ENCODE measurements at places on chromosomes 2 and 18. TPM values are rescaled to one million over a fixed set of nuclear protein-coding genes. Genes with fewer than 3 reads are reported as not detected.

DNA sequence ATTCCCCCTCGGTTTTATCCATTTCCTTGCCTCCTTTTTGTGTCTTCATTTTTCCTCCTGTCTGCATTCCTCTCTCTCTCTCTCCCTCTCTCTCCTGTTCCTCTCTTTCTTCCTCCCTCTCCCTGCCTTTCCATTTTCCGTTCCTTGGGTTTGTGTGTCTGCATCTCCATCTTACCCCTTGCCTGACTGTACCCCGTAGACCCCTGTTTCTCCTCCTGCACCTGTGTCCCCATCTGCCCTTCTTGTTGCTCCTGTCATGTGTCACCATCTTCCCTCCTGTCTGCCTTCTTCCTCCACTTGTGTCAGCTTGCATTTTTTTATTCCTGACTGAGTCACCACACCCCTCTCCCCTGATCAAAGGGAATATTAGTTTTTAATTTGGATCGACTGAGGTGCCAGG, 1.8 kb downstream of the CDK5R2 start:
- no peak for DNase-seq

DNA sequence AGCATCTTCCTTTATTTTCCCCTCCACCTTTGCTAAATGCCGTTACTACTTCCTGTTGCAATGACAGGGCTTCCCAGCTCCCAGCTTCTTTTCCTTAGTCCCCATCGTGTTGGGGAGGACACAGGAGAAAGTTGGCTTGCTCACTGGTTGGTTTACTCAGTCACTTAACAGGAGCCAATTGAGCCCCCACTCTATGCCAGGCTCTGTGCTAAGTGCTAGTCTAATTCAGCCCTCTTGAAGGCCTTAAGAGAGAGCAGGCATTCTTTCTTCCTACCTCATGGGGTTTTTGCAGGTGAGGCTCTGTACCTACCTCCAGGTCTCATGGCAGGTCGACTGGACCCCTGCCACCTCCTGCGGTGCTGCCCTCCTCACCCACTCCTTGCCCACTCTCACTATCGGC, 20.1 kb downstream of the TANC1 start:
- no peak for DNase-seq

GRCh38 chr18:5673616-5674015, 129.8 kb upstream of the EPB41L3 start:
- DNase-seq = no peak

GRCh38 chr2:99940963-99941362, 201.4 kb downstream of the AFF3 start:
- DNase-seq = no peak

DNA sequence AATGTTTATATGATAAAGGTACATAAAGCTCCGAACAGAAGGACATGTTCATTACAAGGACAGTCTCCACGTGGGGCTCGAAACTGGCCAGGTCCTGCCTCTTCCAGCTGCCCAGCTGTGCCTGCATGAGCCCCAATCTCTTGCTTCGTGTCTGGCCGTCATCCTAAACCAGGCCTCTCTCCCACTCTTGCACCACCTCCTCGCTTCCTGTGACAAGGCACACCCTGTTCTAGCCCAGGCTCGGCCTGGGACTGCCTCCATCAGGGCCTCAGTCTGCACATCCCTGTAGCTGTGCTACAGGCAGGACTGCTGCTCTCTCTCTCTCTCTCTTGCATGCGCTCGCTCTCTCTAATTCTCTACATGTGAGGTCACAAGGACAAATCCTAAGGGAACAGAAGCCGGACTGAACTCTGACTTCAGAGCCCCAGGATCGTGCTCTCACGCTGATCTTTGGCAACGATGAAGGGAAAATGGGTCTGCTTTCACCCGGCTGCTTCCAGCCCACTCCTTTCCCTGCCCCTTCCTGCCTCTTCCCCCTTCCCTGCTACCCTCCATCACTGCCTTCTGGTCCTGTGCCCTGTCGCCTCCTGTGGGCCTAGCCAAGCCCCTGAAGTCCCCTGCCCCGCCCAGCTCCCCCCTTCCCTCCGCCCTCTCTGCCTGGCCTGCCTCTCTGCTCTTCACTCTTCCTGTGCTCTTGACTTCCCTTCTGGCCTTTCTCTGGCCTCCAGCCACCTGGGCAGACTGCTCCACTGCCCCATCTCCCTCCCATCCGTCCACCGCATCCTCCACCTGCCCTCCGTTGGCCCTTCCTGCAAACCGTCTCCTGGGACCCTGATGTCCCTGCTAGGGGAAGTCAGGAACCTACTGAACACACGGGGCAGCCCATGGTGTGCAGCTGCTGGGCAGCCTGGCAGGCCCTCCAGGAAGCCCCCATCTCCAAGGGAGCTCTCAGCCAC, 7.8 kb upstream of the GPR55 start:
- DNase-seq = no peak

DNA sequence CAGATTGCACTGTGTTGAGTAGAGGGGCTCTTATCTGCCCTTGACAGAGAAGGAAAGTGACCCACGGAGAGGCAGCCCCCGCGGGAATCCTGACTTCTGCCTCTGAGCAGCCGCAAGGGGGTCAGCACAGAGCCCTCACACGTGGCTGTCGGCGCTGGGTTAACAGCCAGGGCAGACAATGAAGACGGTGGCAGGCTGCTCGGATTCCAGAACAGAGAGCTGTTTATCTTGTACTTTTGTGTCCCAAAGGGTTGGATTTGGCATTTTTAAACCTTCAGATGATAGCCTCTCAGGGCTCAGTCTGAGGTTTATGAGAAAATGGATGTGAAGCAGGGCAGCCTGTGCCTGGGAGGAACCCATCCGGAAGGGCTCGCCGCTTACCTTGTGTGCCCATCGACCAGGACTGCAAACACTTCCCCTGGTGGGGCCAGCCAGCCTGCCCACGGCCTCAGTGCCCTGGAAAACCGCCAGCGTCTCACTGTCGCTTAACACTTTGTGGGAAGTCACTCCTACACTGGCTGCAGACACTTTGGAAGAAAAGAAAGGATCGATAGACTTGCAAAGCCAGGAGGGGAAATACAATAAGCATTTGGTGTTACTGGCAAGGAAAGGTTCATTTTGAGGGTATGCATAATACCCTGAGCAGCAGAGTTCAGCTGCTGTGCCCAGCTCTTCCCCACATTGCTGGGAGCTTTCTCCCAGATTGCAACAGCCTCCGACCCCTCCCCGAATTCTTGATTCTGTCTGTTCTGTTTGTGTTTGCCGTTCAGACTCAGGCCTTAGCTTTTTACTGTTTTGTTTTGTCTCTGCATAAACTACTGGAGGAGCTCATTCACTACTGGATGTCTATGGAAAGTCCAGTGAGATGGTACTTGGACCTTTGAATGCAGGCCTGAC, 325.3 kb upstream of the MYT1L start:
- no peak for DNase-seq

DNA sequence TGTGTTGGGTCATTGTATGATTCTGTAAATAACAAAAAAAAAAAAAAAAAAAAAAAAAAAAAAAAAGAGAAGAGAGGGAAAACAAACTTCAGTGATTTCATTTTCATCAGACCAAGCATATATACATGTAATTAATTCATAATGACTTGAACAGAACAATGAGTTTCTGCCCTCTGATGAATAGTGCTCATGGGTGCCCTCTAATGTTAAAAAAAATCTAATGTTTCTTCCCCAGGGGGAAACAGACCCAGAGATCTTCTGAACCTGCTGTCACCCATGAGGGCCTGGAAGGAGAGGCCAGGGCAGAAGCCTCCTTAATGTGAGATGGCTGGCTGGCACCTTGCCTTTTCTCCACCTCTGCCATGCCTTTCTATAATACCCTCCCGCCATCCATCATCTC, 289.2 kb downstream of the ZNF521 start:
- DNase-seq = no peak

DNA sequence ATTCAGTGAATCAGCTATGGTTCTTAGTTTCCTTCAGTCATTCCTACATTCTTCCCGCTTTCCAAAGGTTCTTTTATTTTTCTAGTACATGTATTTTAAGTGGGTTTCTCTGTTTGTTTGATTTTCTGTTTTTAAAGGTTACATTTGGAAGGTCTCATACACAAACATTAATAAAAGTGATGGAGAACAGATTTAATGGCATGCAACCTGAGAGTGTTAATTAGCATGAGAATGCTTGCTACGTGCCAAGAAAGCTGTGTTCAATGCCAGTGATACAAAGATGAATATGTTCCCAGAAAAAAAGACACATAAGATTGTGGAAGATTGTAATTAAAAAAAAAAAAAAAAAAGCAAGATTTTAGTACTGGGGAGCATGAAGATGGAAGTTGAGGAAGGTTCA, 61.8 kb upstream of the CDC42EP3 start:
- no peak for DNase-seq

DNA sequence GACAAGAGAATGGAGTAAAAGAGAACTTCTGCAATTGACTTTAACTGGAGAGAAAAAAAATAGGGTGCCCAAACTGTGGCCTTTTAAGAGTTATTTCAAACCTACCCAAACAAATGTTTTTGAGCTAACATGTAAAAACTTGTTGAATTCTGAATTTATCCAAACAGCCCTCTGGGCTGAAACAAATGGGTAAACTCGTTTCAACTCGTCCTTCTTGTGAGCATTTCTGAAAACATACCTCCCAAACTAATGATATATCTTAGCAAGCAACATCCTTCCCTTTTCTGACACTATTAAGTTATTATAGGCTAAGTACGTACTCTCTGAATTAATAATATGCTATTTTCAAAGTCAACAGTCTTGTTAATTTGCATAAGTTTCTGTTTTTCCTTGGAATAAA, 793.0 kb upstream of the ACVR2A start:
- no peak for DNase-seq

DNA sequence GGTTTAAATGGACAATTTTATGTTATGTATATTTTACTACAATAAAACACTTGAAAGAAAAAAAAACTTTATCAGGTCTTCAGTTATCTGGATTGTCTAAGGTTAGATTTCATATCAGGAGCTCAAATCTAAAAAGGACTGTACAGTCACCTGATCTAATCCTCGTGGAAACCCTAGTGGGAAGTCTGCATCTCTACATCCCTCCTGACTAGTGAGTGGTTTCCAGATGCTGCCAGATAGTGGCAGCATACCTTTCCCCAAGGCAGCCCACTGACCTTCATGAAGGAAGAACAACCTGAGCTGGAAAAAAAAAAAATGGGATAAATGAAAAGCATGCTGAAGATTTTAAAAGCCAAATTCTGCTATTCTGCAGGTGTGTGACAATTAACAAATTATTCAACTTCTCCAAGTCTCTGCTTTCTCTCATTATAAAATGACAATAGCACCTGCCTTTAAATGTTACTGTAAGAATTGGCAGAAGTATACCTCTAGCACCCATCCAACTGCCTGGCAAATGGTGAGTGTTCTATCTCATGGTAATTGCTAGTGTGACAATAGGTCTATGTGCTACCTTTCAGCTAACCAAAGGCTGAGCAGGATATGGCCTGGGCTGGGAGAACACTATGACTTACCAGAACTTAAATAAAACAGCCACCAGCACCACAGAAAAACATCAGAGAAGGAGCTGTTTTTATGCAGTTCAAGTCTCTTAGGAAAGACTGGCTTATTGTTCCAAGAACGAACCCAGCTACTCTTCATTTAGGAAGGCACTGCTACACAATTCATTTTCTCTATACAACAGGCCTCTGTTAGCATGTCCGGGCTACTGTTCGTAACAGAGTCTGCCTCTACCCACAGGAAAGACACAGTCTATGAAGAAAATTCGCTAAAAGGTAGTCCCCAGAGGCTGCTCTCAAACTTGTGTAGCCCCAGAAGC, 8.6 kb downstream of the CLASP1 start:
- DNase-seq = no peak

GRCh38 chr2:96679848-96680247, 37.3 kb downstream of the FER1L5 start:
- DNase-seq = no peak

DNA sequence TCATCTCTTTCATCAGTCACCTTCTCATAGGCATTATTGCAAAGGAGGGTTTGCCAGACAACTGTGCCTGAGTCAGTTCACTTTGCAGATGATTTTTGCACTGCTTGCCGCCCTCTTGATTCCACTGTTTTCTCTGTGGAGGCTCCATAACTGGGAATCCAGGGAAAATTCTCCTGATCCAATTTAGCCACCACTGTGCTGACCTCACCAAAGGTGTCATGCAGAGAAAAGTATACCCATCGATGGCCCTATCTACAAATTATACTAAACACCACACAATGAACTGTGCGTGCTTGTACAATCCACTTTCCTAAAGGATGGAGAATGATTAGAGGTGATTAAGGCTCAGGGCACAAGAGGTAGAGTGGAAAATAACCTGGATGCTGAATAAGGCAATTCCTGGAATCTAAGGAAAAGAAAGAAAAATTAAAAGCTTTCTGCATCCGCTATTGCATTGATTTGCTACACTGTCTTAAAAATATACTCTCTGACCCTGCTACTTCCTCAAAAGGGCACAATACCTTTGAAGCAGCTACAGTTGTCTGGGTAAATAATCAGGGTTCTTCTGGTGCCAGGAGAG, 409.4 kb downstream of the RIT2 start:
- DNase-seq = no peak

DNA sequence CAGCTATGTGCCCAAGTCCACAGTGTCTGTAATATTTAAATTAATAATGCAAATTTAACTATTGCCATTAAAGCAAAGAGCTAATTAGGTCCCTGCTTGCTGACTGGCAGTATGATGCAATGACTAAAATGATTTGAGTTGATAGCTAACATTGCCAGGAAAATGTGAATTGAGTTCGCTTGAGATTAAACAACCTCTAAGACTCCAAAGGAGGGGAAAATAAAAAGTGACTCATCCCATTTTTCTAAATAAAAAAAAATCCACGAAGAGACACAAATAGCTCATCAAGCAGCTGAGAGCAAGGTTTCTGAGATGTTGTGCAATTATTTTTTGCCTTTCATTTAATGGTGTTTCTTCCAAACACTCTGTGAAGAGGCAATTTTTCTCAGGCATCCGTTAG, 413.0 kb downstream of the MTX2 start:
- no peak for DNase-seq

DNA sequence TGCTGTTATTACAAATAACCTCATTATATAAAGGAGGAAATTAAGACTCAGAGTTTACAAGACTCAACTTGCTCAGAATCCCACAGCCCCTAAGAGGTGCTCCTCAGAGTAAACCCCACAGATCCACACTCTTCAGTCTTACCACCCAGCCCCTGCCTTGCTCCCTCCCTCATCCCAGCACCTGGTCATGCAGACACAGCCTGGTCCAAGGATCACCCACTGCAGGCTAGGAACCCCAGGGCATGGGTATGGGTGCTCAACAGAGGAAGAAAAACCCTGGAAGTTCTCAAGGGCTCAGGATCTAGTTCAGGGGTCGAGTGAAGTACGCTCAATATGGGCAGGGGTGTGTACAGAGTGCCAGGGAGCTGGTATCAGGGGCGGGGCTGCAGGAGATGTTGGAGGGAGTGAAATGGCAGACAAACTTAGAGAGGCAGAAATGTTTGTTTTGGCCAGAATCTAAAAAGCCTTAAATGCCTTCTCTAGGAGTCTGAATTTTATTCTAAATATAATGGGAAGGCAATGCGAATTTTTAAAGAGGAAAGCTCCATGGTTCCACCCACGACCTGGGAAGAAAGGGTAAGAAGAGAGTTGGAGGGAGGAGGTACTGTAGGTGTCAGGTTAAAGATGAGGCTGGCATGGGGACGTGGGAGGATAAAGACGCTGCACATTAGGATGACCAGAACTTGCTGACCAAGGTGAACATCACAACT, 79.1 kb upstream of the MGAT4A start:
- no peak for DNase-seq

- DNase-seq = no peak
Observed at GRCh38 chr2:122705746-122706145, 950.3 kb downstream of the TSN start.

The NEU2 gene
- not detected for polyA plus RNA-seq

The DSG1 gene
- 0.18 TPM for polyA plus RNA-seq

The SLC35F6 gene
- polyA plus RNA-seq = 14.9 TPM

The CMPK2 gene
- polyA plus RNA-seq = 4.8 TPM

The INPP5D gene
- polyA plus RNA-seq = 6.0 TPM

The KANSL3 gene
- polyA plus RNA-seq = 58.4 TPM

The RGPD3 gene
- 0.47 TPM for polyA plus RNA-seq
